ENCODE measurements at places on chromosomes 12 and 14.

DNA sequence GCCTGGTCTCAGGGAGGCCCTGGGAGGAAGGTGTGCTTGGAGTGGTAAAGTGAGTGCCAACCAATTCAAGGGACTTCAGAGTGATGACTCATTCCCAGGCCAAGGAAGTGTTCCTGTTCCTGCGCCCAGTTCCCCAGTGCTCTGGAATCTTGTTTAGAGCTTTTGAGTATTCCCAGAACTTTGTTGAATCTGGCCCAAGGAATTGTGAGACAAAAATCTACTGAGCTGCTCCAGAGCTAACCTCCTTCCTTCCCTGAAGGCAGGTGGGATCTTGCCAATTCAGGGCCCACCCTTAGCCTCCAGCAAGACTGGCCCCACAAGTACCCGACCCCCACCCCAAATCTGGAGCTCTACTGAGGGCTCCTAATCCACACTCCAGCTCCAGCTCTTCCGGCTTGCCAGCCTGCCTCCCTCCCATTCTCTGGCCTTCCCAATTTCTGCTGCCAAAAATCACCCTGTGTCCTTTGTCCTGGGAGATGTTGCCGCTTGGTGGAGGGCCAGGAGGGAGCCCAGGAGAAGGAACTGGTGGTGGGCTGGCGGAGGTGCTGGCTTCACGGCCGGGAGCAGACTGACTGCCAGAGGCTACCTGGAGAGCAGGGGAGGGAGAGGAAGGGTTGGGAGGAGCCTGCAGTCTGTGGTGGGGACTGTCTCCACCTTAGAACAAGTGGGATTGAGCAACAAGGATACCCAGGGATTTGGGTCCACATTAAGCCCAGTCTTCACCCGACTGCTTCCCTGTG lies 2.0 kb upstream of the ATN1 start:
- DNase-seq, result peak; percentile 87

GRCh38 chr14:68744613-68745012 lies 48.3 kb downstream of the ZFP36L1 start:
- DNase-seq, result no peak

DNA sequence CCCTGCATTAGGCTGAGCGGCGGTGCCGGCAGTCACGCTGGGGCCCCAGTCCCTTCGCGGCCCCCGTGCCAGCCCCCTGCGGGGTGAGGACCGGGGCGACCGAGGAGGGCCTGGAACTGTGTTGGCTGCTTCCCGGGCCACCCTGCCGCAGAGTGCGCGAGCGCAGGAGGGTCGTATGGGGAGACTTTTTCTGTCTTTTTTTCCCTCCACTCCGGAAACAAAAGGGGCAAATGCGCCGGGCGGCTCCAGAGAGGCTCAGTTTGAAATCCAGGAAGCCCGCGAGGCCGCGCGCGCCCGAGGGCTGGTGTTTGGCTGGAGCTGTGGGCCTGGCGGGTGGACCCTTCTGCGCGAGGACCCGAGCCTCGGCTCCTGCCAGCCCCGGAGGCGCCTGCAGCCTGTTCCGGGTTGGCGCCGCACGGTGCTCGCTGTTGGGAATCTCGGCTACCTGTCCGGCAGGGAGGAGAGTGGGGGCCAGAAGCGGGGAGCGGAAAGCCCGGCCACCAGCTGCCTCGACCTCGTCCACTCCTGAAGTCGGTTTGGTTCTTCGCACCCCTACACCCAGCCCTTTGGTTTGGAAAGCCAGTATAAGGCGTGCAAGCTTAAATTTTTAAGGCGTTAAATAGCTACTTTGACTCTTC lies 638 bp downstream of the PLEKHG3 start:
- no peak for DNase-seq

GRCh38 chr14:61288228-61288627 lies 7.1 kb upstream of the TMEM30B start:
- no peak for DNase-seq

GRCh38 chr14:33406766-33407165 lies 468.1 kb downstream of the NPAS3 start:
- no peak for DNase-seq

DNA sequence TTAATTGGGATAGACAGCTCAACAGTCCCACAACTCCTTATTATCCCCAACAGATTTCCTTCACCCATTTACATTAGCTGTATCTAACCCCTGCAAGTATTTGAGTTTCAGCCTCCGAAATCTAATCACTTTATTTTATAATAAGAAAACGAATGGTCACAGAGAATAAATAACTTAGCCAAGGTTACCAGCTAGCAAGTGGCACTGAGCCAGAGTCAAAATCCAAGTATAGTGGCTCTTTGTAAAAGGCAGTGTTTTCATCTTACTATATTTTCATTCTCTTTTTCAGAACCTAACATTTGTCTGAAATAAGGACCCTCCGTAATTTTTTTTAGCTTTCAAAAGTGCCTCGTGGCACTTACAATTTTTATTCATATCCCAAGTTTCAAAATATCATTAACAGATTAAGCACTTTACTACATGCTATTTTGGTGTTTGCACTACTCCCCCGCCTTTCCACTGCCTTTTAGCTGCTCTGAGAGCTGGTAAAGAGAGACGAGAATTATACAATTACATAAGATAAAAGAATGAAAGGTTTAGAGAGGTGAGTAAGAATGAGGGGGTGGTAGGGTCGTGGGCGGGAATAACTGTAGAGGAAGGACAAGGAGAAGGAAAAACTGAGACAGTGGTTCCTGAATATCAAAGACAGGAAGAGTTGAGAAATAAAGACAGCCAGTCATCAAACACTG lies 3.7 kb upstream of the USP15 start:
- no peak for DNase-seq

DNA sequence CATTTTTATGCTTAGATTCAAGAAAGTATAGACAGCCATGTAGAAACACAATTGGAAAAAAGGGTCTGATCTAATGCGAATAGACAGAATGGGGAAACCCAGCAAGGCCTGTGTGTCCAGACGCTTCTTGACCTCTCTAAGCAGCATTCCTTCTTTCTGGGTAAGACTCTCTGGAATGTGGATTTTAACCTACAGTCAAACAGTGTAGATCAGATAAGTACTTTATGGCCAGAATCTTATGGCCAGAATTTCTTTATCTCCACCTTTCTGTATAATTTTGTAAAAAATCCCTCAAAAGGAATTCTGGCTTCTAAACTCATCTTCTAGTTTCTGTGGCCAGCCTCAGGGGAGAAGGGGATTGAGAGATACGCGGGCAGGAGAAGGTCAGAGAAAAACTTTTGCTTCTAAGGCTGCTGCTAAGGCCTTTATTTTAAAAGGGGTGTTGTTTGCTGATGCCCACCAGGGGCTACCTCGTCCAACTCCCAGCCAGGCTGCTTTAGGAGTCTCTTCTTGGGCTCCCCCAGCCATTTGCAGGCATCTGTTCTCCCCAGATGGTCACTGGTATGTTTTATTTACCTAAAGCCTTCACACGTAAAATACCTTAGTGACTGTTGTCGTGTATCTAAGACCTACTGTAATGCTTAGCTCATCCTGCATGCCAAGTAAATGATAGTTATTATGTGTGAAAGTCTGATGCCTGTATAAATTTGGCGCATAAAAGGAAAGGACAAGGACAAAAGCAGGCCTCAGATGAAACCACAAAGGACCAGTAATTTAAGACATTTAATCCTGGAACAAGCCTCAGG lies 68.4 kb downstream of the ANO6 start:
- no peak for DNase-seq

GRCh38 chr14:59897757-59898383 lies 22.1 kb upstream of the LRRC9 start:
- DNase-seq, result no peak

GRCh38 chr12:2893007-2893406 lies 2.3 kb downstream of the TULP3 start:
- peak; percentile 75 for DNase-seq

GRCh38 chr12:62116986-62117385 lies 143.2 kb upstream of the USP15 start:
- no peak for DNase-seq

DNA sequence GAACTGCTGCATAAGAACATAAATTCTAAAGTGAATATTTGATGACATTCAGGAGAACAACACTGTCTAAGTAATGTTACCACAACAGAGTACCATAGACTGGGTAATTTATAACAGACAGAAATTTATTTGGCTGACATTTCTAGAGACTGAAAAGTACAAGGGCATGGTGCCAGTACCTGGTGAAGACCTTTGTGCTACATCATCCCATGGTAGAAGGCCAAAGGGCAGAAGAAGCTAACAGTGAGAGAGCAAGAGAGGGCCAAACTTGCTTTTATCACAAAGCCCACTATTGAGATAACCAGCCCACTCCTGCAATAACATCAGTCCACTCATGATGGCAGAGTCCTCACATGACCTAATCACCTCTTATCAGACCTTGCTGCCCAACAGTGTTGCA lies 88.8 kb downstream of the FIGNL2 start:
- no peak for DNase-seq

- no peak for DNase-seq
These were observed 41.7 kb downstream of the NPAS3 start for GRCh38 chr14:32980178-32980901.

- DNase-seq, result no peak
These were observed 24.2 kb upstream of the FAM222A start for GRCh38 chr12:109689426-109689825.

- no peak for DNase-seq
These were observed 255.7 kb downstream of the ADGRD1 start for GRCh38 chr12:131209082-131210070.

DNA sequence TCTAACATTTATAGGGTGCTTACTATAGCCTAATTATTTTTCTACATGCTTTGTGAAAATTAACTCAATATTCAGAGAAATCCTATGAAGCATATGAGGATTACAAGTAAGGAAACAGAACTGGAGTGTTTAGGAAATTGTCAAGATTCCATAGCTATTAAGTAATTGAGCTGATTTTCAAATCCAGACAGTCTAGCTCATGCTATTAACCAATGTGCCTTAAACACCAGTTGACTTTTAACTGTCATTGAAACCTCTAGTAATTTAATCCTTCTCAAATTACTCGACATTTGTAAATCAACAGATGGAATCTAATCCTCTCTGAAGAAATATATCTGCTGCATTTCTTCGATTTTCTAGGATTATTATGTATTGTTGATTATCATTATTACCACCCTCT lies 488.9 kb downstream of the MDGA2 start:
- DNase-seq, result no peak

DNA sequence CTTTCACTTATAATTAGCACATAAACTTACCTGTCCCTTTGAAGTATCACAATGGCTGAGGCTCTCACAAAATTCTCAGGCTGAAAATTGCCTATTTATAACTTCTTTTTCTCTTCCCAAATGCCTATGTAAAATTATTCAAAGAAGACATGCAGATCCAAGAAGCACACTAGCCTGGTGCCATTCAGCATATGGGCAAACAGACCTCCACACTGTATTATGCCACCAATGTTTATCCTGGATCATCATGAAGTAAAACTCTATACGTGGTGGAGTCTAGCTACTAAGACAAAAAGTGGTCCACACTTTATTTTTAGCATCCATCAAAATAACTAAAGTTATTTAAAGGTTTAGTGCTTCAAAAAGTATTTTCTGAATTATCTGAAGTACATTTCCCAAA lies 15.8 kb downstream of the TC2N start:
- no peak for DNase-seq

DNA sequence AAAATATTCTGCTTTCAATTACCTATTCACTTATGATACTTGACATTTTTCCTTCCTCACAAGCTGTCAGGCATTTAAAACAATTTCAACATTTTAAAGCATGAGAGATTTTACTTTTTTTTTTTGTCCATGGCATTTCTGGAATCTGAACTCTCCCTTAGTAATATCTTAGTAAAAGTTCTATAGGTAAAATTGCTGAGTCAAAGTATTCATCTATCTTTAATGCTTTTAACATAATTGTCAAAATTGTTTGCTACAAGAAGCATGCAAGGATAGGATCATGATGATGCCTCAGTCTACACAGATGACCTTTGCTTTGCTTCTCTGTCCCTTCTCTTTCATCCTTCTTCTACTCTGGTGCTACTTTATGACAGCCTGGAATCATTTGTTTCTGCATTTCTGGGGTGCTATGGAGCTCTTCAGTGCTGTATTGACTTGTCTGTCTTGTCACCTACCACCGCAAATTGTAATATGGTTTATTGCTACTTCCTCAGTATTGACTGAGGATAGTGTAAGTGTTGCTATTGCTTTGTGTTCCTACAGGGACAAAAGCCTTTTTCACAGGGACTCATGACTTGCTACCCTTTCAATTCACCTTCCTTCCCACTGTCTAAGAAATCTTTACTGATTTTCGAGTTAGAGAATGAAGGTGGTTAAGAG lies 589.8 kb upstream of the ATP2B1 start:
- DNase-seq, result no peak

- DNase-seq, result no peak
These were observed 49.2 kb upstream of the CCND2 start for GRCh38 chr12:4224206-4224889.

GRCh38 chr12:9404469-9405260 lies 196.5 kb upstream of the PZP start:
- no peak for DNase-seq

- no peak for DNase-seq
These were observed 627 bp downstream of the HOXC8 start for GRCh38 chr12:54009171-54010052.

GRCh38 chr14:54606178-54606577 lies 39.2 kb downstream of the SAMD4A start:
- peak; percentile 67 for DNase-seq

DNA sequence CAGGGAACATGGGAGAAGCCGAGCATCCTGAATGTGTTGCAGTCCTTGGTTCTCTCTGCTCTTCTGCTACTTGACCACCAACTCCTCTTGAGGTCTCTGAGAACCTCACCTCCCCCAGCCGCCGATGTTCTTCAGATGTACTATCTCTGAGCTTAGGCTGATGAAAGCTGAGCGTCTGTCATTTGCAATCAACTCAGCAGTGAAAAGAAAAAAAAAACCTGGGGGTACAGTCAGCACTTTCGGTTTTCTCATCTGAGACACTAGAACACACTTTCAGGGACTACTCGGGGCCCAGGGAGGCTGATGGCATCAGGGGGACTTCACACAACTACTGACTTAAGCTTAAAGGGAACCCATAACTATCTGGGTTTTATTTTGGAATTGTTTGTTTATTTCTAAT lies 9.6 kb upstream of the FLVCR2 start:
- no peak for DNase-seq

GRCh38 chr14:95523815-95524448 lies 7.5 kb upstream of the SYNE3 start:
- no peak for DNase-seq

- no peak for DNase-seq
These were observed 2.2 kb downstream of the RCOR1 start for GRCh38 chr14:102594514-102595175.

- DNase-seq, result no peak
These were observed 444.1 kb upstream of the TMEM132C start for GRCh38 chr12:127822809-127823411.

DNA sequence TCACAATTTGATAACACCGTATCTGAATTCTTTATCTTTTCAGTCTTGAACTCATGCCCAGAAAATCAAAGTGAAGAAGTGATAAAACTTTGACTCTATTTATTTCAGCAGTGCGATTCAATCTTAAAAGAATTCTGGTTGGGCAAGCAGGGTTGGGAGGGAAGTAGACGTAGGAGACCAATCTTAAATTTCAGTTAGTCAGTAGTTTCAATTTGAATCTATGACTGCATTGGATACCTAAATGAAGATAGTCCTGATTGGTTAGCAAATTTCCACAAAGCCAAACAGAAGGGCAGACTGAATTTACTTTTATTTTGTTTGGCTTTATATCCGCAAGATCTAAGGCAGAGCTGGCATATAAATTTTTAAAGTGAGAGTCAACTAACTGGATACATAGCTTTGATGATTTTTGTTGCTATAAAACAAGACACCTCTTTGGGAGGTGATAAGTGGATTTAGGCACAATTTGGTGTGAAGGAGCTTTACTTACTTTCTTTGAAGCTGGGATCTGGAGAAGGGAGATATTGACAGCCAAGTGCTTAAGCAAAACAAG lies 2.6 kb downstream of the ACSS3 start:
- DNase-seq, result no peak

GRCh38 chr14:92105893-92106142 lies 564 bp downstream of the ATXN3 start:
- DNase-seq, result no peak

All from HFF-Myc (cell line).